ENCODE measurements at places on chromosomes 11 and 22. TPM values are rescaled to one million over a fixed set of nuclear protein-coding genes. Genes with fewer than 3 reads are reported as not detected.

- H3K4me1 ChIP-seq = no peaks in the 10 kb centered on the region
- H3K27me3 ChIP-seq = no peaks in the 10 kb centered on the region
- no peak overlapping the region for H3K27ac ChIP-seq
These were observed 863.8 kb downstream of the KCNA4 start for GRCh38 chr11:29153078-29153477.

- H3K4me3 ChIP-seq = no peak overlapping the region
- H3K36me3 ChIP-seq = no peaks in the 10 kb centered on the region
- H3K4me1 ChIP-seq = no peaks in the 10 kb centered on the region
- no peak overlapping the region for H3K27ac ChIP-seq
- DNase-seq = no peak
These were observed 182.7 kb downstream of the ADAMTS15 start for GRCh38 chr11:130631119-130631518.

The C1QTNF5 gene
- 26.4 TPM for total RNA-seq

The TESMIN gene
- total RNA-seq = 2.6 TPM

The H19 gene
- total RNA-seq = 34.7 TPM

Data from Peyer's patch (tissue), 4 donors.